Astrocyte (in vitro differentiated cells and primary cell): ENCODE measurements at places on chromosomes 12 and 14. TPM values are rescaled to one million over a fixed set of nuclear protein-coding genes. Genes with fewer than 3 reads are reported as not detected.

Gene ARHGEF25
- total RNA-seq = 16.8 and 24.5 TPM in 2 replicates

Gene SCN8A
- total RNA-seq = 6.5 and 6.9 TPM in 2 replicates

DNA sequence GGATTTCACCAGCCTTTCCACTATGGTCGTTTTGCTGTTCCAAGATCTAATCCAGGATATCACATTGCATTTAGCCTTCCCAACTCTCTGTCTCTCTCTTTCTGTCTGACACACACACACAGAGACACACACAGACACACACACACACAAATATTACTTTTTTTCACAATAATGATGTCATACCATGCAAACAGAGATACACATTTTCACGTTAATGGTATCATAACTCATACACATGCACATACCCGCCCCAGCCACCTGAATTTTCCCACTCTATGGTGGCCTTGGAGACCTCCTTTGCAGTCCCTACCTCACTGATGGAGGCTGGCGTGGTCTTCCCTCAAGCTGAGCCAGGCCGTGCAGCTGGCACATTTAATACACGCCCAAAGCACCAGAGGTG is 7.2 kb upstream of the MYL2 start:
- DNase-seq = no peak

- no peak for DNase-seq
Observed at GRCh38 chr14:76603713-76604112, 157.6 kb upstream of the VASH1 start.

GRCh38 chr12:52539083-52539820 is 13.7 kb downstream of the KRT71 start:
- DNase-seq = peak; percentile 44
